Motor neuron (in vitro differentiated cells): ENCODE measurements at places on chromosomes 12 and 14.
A peak's percentile ranks its signal among the peaks of the same experiment; 100 is the strongest.

GRCh38 chr12:66268562-66268961, 33.7 kb upstream of the HELB start:
- ATAC-seq = no peak

GRCh38 chr12:65924716-65925115, 100.4 kb downstream of the HMGA2 start:
- no peak for ATAC-seq

DNA sequence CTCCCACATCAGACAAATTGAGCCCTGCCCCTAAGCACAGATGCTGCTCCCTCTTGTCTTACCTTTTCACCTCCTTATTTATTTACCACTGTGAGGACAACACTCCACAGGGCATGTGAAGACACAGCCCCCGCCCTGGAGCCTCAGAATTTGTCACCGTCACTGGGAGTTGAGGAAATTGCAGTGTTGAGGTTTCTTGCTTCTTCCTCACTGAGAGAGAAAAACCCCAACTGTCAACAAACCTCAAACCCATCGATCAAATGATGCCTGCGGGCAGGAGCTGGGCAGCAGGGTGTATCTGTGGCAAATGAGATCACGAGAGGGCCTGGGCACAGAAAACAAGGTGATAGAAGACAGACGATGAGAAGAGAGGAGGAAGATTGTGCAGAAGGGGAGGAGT, 30.5 kb upstream of the PLEKHG3 start:
- no peak for ATAC-seq

DNA sequence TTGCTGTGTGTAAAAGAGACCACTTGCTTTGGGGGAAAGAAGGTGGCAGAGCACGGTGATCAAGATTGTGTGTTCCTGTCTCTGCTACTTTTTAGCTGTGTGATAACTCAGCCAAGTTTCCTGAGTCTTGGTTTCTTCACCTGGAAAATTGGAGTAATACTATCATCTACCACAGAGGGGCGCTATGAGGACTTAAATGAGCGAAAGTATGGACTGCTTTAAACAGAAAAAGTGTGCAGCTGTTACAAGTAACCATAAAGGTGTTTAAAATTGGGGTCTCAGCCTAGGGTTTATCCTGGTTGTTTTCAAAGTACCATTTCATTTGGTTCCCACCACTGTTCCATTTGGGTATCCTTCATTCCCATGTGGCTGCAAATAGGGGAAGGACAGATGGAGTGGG, 65.9 kb upstream of the WSCD2 start:
- no peak for ATAC-seq

GRCh38 chr12:54172168-54172567, 16.6 kb downstream of the SMUG1 start:
- no peak for ATAC-seq

GRCh38 chr12:119751961-119752360, 84.0 kb downstream of the PRKAB1 start:
- ATAC-seq = no peak

- ATAC-seq = no peak
Observed at GRCh38 chr12:48691826-48692487, 9.9 kb upstream of the KANSL2 start.

DNA sequence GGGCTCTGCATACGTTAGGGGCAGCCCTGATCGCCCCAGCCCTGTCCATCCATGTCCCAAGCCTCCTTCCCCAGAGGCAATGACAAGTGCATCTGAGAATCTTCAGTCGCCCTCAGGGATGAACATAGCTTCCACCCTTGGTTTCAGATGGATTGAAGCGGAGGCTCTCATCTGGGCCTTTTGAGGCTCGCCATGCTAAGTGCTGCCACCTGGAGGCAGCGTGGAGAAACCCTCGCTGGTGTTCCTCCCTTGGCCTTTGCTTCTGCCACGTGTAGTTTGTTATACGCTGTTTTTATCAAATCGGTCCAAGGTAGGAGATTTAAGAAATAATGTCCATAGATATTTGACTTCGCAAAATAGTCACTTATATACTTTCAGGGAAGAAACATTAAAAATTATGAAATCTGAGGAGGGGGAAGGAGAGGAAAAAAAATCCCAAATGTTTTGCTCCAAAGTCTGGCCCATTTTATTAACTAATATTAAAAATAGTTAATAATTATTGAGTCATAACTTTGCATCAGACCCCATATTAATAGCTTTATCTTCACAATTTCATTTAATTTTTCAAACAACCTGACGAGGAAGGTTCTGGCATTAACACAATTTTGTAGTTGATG, 28.8 kb upstream of the LRRC10 start:
- peak; percentile 96 for ATAC-seq

DNA sequence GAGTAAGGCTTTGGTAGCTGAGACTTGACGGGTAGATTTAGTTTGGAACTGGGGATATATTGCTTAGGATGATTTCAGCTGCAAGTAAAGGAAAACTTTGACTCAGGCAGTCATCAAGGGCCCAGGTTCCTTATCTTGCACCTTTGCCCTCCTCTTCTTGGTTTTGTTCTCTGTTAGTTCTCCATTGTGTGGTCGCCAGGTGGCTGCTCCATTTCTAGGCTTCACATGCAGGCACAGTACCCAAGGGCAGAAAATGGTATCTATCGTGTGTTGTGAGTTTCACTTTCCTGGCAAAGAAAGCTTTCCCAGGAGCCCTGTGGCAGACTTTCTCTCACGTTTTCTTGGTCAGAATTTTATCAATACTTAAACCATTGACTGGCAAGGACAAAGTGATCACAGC, 50.8 kb downstream of the VRK1 start:
- ATAC-seq = no peak

- no peak for ATAC-seq
Observed at GRCh38 chr12:47297993-47298392, 218.2 kb upstream of the AMIGO2 start.

GRCh38 chr12:67154901-67155300, 114.3 kb upstream of the CAND1 start:
- ATAC-seq = no peak

GRCh38 chr14:38391334-38391733, 135.4 kb upstream of the CLEC14A start:
- ATAC-seq = peak; percentile 49

DNA sequence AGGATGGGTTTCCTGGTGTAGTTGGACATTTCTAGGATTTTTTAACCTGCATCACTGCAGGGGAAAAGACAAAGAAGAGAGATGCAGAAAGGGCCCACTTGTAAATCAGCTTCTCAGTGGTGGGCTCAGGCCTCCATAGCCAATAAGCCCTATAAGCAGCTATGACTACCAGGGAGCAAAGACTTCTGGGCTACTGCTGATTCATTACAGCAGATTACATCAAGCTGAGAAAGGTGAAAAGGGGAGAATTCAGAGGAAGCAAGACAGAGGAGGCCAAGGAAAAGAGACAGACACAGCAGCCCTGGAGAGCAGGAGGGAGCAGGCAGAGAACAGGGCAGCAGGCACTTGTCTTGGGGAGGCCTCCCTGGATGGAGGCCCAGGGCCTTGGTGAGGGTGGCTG, 95.2 kb downstream of the KCNA5 start:
- no peak for ATAC-seq

DNA sequence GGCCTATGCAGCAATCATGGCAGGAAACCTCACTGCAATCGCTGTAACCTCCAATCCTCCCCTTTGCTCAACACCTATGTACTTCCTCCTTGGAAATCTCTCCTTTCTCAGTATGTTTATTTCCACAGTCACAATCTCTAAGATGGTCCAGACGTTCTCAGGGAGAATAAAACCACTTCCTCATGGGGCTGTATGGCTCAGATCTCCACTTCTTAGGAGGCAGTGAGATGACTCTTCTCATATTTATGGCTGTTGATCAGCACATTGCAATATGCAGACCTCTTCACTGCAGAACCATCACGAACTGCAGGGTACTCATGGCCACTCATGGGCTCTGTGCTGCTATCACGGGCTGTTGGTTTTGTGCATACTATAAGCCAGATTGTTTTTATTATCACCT, 17.1 kb upstream of the OR4K17 start:
- no peak for ATAC-seq

GRCh38 chr14:30223966-30224365, 296.3 kb upstream of the PRKD1 start:
- no peak for ATAC-seq

- no peak for ATAC-seq
Observed at GRCh38 chr14:99727096-99727870, 43.2 kb downstream of the CYP46A1 start.

DNA sequence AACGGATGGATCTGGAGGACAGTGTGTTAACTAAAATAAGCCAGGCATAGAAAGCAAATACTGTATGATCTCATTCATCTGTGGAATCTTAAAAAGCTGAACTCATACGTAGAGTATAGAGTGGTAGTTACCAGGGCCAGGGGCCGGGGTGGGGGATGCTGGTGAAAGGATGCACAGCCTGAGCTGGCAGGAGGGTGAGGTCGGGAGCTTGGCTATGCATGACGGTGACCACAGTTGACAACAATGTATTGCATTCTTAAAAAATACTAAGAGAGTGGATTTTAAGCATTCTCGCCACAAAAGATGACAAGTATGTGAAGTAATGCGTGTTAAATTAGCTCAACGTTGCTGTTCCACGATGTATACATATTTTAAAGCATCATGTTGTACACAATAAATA, 351.3 kb downstream of the TMEM121 start:
- ATAC-seq = no peak

DNA sequence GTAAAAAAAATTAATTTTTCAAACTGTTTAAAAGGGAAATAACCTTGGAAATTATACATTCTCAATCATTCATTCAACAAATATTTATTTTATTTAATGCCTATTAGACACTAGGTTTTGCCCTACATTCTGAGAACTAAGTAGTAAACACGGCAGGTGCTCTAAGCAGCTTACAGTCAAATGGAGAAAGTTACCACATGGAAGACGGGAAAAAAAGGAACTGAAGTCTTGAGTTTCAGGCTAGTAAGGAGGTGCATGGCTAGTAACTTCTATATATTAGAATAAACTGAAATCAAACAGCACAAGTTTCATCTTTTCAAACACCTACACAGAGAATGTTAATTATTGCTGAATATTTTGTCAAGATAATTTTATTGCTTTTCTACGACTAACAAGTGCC, 52.9 kb downstream of the C12orf42 start:
- no peak for ATAC-seq

- ATAC-seq = no peak
Observed at GRCh38 chr14:86038387-86039042, 508.6 kb downstream of the FLRT2 start.

GRCh38 chr14:61304688-61305087, 16.7 kb upstream of the PRKCH start:
- ATAC-seq = no peak
